ENCODE measurements at places on chromosomes 13 and 19. TPM values are rescaled to one million over a fixed set of nuclear protein-coding genes. Genes with fewer than 3 reads are reported as not detected.

HIF3A gene
- polyA plus RNA-seq, result 199 TPM

TMPRSS9 gene
- 0.65 TPM for polyA plus RNA-seq

EXOC3L2 gene
- polyA plus RNA-seq, result 0.97 TPM

ZSCAN5A gene
- polyA plus RNA-seq, result 21.8 TPM

DENND1C gene
- polyA plus RNA-seq, result 18.5 TPM
